ENCODE measurements at places on chromosomes 6 and 20. TPM values are rescaled to one million over a fixed set of nuclear protein-coding genes. Genes with fewer than 3 reads are reported as not detected.
A peak's percentile ranks its signal among the peaks of the same experiment; 100 is the strongest.

ABHD16B gene
- total RNA-seq: not detected

DNA sequence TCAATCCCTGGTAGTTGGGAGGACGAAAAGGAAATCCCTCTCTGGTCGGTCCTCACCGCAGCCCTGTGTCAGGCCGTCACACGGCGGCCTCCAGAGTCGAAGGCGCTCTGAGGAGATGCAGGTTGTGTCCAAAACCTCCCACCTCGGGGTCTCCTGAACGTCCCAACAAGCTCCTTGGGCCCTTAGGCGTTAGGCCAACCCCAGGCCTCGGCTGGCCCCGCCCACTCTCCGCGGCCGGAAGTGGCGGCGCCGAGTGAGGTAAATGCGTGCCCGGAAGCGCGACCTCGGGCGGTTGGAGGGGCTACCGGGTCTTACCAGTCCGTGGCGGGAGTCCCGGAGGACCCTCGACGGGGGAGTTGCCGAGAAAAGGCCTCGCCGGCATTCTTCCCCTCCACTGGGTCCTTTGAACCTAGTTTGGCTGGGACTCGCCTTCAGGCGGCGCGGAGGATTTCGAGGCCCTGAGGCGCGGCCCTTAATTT is at the start of gene TDRD6:
Gene TDRD6 (plus strand): TSS at position 267 of the 479 bp plus-strand sequence. CDS start 244 bp downstream, outside the sequence.
- H3K36me3 ChIP-seq: no peaks in the 10 kb centered on the region
- H3K27me3 ChIP-seq: peaks cover 5% of the 10 kb centered on the region
- H3K4me1 ChIP-seq: no peaks in the 10 kb centered on the region
- H3K27ac ChIP-seq: no peak within 1 kb of the TSS

DNA sequence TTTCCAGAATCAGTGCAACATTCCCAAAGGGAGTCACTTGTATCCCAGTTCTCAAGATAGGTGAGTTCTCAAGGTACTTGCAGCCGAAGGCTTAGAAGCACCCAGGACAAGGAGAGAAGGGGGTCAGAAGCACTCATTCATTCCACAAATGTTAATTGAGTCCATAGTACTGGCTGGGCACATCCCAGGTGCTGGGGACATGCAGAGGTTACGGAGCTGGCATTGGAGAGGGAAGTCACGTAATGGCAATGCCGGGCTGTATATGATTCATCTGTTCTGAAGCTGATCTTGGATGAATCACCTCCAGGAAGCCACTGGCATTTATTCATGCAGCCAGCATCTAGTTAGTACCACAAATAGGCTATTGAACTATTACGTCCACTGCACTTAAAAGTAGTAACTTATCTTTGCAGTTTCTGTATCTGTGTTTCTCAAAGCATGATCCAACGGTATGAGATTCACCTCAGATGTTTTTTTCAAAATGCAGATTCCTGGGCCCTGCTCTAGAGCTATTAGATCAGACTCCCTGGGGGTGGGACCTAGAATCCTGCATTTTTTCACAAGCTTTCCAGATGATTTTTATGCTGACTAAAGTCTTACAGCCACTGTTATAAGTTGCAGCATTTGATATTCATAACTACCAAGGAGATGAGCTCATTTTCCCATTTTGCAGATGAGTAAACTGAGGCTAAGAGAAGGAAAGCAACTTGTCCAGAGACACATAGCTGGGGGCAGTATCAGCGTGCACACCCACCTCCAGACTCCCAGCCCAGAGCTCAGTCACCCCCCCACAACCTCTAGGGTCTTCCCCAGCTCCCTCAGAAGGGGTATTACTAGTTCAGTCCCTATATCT is 44.1 kb upstream of the ID1 start:
- H3K27me3 ChIP-seq: no peaks in the 10 kb centered on the region
- H3K4me1 ChIP-seq: peaks cover 12% of the 10 kb centered on the region
- peaks cover 36% of the 10 kb centered on the region for H3K36me3 ChIP-seq
- H3K27ac ChIP-seq: no peak overlapping the region

DNA sequence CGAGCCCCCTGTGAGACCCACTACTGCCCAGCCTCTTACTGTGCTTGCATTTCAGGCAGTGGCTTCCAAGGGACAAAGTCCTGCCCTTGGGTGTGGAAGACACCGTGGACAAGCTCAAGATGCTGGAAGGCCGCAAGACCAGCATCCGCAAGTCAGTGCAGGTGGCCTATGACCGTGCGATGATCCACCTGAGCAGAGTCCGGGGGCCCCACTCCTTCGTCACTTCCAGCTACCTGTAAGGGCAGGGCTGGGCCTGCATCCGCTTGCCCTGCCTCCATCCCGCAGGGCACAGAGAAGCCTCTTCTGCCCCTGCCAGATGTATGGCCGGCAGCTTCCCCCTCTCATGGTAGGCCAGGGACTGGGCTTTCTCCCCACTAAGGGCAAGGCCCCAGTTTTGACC is 33.8 kb downstream of the BRPF3 start:
- no peak overlapping the region for H3K4me3 ChIP-seq
- no peaks in the 10 kb centered on the region for H3K27me3 ChIP-seq
- H3K36me3 ChIP-seq: peaks cover 15% of the 10 kb centered on the region
- no peak for DNase-seq
- H3K4me1 ChIP-seq: no peaks in the 10 kb centered on the region

GRCh38 chr6:160400446-160400845 is 52.3 kb downstream of the SLC22A3 start:
- no peaks in the 10 kb centered on the region for H3K27me3 ChIP-seq
- peaks cover 5% of the 10 kb centered on the region for H3K4me1 ChIP-seq
- no peaks in the 10 kb centered on the region for H3K36me3 ChIP-seq

GRCh38 chr6:23272536-23272935 is 703.2 kb downstream of the HDGFL1 start:
- H3K4me3 ChIP-seq: no peak overlapping the region
- no peak for DNase-seq
- no peak overlapping the region for H3K27ac ChIP-seq
- H3K36me3 ChIP-seq: no peaks in the 10 kb centered on the region
- H3K4me1 ChIP-seq: no peaks in the 10 kb centered on the region

DNA sequence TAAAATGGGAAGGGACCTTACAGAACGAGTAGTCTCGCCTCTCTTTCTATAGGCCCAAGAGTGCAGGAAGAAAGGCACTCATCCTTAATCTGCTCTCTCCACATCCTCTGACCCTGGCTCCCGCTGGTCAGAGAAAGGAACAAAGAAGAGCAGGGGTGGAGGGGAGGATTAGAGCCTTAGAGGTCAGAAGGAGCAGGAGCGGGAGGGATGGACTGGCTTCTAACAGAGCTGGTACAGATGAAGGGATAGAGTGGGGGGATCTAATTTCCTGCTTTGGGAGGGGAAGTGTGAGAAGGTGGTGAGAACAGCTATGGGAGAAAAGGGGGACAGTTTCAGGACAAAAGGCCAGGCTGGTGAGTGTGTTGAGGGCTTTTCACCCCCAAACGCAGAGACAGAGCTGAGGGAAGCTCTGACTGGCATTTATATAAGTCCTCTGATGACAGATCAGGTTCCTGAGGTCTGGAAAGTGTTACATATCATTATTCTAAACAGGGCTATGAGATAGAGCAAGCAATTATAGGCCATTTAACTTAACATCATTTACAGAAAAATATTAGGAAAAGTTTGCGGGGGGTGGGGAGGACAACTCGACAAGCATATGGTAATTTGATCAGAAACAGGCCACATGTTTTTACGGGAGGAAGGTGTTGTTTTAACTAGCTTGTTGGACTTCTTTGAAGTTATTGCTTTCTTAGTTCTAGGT is 111.1 kb downstream of the FOXC1 start:
- H3K27ac ChIP-seq: no peak overlapping the region
- H3K4me3 ChIP-seq: no peak overlapping the region
- H3K36me3 ChIP-seq: no peaks in the 10 kb centered on the region

DYNLT2 gene
- 1.4 TPM for total RNA-seq

GRCh38 chr20:63315240-63315689 is 22.3 kb downstream of the COL20A1 start:
- H3K27me3 ChIP-seq: no peaks in the 10 kb centered on the region
- no peak overlapping the region for H3K4me3 ChIP-seq
- H3K4me1 ChIP-seq: no peaks in the 10 kb centered on the region
- DNase-seq: no peak

NOL7 gene
- total RNA-seq: 122 TPM

DNA sequence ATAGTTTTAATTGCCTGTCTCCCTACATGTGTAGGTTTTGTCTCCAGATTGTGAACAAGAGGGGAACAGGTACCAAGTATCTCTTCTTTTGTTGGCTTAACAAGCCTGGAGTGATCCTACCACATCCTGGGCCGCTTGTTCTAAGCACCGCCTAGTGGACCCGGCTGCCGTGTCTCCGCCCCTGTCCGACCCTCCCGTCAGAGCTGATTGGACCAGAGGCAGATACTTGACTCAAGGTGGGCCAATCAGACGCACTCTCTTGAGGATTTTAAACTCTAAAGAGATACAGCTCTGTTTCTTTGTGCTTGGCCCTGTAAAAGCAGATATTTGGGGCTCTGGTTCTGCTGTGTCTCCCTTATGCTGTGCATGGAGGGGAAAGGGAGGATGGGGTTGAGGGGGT is 68.2 kb downstream of the PRDM1 start:
- no peak for DNase-seq
- H3K27me3 ChIP-seq: no peaks in the 10 kb centered on the region
- H3K36me3 ChIP-seq: no peaks in the 10 kb centered on the region
- no peak overlapping the region for H3K4me3 ChIP-seq
- H3K4me1 ChIP-seq: peaks cover 2% of the 10 kb centered on the region

GPRC6A gene
- not detected for total RNA-seq

DNA sequence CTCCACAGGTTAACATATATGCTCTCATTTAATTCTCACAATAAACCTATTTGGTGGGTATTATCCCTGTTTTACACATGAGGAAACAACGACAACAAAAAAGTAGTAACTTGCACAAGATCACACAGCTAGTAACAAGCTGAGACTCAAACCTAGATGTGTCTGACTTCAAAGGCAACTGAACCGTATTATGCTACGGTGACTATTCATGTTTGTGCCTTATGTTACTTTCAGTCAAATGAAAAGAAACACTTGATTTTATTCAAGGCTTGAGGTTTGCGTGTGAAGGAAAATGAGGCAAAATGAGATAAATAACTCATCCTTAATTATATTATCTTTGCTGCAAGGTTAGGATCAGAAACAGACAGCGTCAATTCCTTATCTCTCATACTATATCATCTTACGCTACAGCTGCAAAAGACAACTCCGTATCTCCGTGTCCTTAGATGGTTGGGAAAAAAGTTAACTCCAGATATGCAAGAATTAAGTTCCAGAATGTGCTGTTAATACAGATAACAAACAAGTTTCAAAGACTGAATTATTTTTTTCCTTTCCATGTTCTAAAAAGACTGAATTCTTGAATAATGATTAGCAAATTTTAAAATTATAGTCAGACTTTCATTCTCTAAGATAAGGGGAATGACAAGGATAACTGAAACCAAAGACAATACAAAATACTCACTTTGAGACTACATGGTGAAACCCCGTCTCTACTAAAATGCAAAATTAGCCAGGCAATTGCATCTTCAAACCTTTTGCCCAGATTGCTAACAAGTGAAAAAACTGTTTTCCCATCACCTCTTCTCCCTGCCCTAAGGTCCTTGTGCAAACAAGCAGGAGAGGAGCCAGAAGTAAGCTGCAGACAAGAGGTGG is 27.8 kb downstream of the STAU1 start:
- H3K36me3 ChIP-seq: no peaks in the 10 kb centered on the region
- no peaks in the 10 kb centered on the region for H3K27me3 ChIP-seq
- H3K4me3 ChIP-seq: no peak overlapping the region

DNA sequence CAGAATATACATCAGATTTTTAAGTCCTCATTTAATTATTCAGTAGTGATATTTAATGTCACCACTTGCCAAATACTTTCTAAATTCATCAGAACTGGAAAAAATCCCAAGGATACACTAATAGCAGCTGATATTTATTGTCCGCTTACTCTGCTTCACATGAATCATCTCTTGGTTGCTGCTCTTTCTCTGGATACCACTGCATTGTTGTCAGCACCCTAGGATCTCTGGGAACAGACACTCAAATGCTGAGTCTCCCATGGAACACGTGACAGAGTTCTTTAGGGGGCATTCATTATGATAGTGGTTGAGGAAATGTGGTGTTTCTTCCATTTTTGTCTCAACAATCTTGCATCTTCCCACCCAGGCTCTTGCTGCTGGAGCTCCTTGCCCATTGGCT is 318.0 kb downstream of the RFPL4B start:
- H3K4me3 ChIP-seq: no peak overlapping the region
- no peaks in the 10 kb centered on the region for H3K36me3 ChIP-seq
- no peak for DNase-seq
- H3K4me1 ChIP-seq: no peaks in the 10 kb centered on the region
- no peak overlapping the region for H3K27ac ChIP-seq

- peak; percentile 85 for DNase-seq
- H3K27me3 ChIP-seq: no peaks in the 10 kb centered on the region
- peak overlapping the region; percentile 45 for H3K4me3 ChIP-seq
- no peaks in the 10 kb centered on the region for H3K36me3 ChIP-seq
These were observed 4.7 kb downstream of the GTSF1L start for GRCh38 chr20:43722153-43722505.

DNA sequence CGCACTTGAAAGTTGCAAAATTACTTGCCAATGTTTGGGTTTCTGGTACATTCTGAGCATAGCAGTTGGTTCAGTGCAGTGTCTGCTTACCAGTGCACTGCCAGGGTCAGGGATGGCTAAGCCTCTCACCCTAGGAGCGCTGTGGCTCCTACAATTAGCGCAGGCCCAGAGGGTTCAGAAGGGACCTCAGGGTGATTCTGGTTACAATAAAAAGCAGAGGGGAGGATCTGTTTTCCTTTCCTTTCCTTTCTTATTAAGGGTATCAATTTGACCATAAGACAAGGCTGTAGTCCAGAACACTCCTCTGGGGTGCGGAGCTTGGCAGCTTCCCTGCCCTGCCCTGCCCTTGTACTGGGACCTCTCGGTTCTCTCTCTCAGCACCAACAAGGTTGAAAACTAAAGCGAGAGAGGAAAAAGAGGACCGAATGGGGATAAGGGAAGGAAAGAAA is 2.6 kb downstream of the MAFB start:
- no peak overlapping the region for H3K27ac ChIP-seq
- H3K36me3 ChIP-seq: no peaks in the 10 kb centered on the region
- no peak overlapping the region for H3K4me3 ChIP-seq
- DNase-seq: no peak
- H3K4me1 ChIP-seq: no peaks in the 10 kb centered on the region

DNA sequence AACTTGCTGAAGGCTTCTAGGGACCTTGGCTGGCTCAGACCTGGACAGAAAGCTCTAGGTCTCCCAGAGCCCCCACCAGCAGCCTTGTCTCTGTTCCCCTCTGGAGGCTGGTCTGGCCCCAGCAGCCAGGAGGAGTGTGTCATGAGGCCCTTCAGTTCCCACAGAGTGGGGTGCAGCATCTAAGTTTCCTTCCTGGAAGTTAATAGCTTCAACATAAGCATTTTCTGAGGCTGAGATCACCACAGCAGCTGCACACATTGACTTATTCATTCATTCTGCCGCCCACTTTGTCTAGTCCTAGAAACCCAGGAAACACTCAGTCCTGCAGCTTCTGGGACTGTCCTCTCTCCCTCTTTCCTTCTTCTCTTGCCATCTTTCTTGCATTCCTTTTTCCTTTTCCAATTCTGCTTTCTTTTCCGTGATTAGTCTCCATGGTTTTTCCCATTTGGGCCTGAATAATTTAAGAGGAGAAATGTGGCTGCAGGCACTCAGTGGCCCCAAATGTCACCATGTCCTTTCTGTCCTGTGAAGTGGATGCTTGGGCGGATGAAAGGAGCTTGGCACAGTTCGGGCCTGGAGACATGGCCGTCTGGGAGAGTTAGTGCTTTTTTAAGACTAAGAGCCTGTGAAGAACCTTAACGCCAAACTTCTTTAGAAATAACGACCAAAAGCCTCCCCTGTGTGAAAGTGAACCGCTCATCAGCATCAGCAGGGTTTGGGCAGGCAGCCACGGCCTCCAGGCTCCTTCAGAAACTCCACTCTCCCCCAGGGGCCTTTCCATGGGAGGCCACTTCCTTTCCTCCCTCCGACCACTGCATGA is 31.0 kb upstream of the PCMTD2 start:
- H3K36me3 ChIP-seq: no peaks in the 10 kb centered on the region
- H3K27ac ChIP-seq: no peak overlapping the region
- no peak overlapping the region for H3K4me3 ChIP-seq
- no peaks in the 10 kb centered on the region for H3K27me3 ChIP-seq
- no peak for DNase-seq
- peaks cover 22% of the 10 kb centered on the region for H3K4me1 ChIP-seq

NINL gene
- total RNA-seq: 1.5 TPM
